Glomerular endothelial cell (primary cell): ENCODE measurements at places on chromosomes 4 and X. TPM values are rescaled to one million over a fixed set of nuclear protein-coding genes. Genes with fewer than 3 reads are reported as not detected.
A peak's percentile ranks its signal among the peaks of the same experiment; 100 is the strongest.

- DNase-seq = no peak
Measured at GRCh38 chr4:159698336-159698735, 595.5 kb downstream of the RAPGEF2 start.

DNA sequence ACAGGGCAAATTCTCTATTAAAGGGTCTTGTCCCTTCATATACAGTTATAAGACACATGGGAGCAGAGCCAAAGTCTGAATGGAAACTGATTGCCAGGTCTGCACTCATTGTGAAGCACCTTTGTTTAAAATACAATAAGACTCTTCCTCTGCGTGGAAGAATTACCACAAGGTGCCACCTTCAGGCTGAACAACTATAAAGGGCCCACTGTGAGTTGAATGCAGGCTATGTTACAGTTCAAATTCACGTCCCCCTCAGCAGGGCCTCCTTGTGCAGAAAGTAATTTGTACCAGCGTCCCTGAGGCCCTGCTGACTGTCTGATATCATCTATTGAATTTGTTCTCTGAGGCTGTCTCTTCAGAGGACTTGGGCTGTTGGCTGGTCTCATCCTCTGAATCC, 225.8 kb upstream of the TEX13C start:
- DNase-seq = no peak

The TCEANC gene
- total RNA-seq = 1.3 and 3.3 TPM in 2 replicates

The DCX gene
- total RNA-seq = not detected in 2 replicates

- DNase-seq = no peak
Measured at GRCh38 chr4:157115613-157116335, 39.8 kb downstream of the GLRB start.

GRCh38 chrX:147315483-147315882, 500.9 kb upstream of the CXorf51A start:
- DNase-seq = no peak

GRCh38 chr4:108473163-108473720, 147.1 kb upstream of the RPL34 start:
- DNase-seq = no peak

GRCh38 chrX:135114392-135114791, 5.9 kb downstream of the ETDB start:
- no peak for DNase-seq

DNA sequence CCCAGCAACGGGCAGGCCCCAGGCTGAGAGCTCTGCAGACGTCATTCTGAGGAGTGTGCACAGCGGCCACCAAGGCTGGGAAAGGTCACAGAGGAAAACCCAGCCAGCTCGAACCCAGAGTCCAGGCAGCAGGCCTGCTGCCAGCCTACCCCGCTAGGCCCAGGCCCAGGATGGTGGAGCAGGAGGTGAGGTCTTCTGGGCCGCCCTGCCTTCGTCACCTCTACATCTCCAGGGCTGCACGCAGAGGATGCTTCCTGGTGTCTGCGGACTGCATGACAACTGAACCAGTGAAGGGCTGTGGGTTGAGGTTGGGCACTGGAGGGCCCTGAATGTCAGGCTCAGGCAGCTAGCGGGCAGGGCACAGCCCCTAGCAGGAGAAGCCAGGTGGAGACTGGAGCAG, 5.8 kb upstream of the ADRA2C start:
- DNase-seq = no peak

The NPY5R gene
- not detected in 2 replicates for total RNA-seq

GRCh38 chr4:182519528-182519927, 276.3 kb downstream of the TENM3 start:
- DNase-seq = no peak

GRCh38 chr4:165493359-165493758, 114.6 kb downstream of the CPE start:
- DNase-seq = no peak

GRCh38 chr4:165209796-165210195, 2.4 kb downstream of the KLHL2 start:
- no peak for DNase-seq

DNA sequence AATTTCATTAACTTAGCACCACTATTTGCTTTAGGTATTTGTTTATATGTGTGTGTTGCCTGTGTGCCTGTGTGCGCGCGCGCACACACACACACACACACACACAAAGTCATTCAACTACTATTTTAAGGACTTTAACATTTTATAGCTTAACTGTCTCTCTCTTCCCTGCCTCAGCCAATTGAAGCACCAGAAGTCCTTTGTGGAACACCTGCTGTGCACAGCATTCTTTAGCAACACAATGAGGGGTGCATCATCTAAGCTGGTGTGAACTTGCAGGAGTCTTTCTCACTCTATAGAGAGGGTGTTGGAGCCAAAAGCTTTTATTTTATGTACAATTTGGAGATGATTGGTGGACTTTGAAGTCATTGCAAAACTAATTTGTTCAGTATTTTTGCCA, 31.3 kb downstream of the SLIT2 start:
- DNase-seq = no peak

- DNase-seq = no peak
Measured at GRCh38 chr4:151147000-151147399, 47.6 kb downstream of the RPS3A start.

DNA sequence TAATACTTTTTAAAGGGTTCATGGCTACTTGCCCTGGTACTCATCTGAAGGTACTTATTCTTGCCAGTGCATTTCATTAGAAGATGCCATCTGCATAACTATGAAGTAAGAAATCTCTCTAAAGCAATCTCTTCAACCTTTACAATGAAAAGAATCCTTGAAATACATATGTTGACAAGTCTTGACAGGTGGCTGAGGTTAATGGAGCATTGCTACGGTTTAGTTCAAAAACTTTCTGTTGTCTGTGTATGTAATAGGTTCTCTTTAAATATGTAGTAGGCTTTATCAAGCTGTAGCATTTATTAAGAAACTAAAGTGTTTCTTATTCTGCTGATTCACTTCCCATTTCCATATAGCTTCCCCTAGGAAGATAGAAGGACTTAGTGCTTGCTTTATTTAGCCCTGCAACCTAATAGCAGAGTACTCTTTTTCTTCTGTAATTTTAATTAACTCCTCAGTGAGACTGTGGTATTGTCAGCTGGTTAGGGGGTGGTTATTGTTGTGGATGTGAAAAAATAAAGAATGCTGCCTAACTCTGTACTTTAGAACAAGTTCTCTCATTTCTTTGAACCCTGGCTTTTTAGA, 39.3 kb downstream of the SLAIN2 start:
- DNase-seq = no peak

DNA sequence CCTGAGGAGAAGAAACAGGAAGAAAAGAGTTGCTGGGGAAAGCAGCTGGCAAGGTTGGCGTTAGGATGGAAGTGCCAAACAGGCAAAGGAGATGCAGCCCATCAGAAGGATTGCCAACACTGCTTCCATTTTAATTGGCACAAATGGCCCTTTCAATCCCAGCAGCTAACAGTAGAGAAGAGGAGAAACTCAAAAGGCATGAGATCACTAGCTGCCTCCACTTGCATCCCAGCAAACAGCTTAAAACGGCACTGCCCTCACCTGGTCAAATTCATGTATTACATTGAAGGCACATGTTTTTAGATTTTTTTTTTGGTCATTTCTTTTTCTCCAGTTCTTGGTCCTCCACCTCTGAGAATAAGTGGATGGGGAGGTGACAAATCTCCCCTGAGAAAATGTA, 14.9 kb upstream of the LOC101059915 start:
- DNase-seq = peak; percentile 54

- no peak for DNase-seq
Measured at GRCh38 chr4:162797108-162797507, 369.6 kb downstream of the NAF1 start.

DNA sequence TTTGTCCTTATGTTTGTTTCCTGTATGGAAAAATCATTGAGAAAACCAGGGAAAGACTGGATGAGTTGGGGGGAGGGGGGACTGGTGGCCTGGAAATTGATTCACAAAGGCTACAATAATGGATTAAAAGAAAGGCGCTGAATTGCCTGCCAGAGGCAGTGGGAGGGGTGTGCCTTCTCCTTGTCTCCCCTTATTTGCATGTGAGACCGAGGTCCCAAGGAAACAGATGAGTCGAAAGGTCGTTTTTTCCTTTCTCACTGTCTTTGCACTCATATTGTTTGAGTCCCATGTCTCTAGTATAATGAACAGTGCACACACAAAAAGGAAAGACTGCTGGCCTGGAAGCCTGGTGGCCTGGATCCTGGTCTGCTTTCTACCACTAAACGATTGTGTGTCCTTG, 86.6 kb upstream of the ZDHHC15 start:
- no peak for DNase-seq

DNA sequence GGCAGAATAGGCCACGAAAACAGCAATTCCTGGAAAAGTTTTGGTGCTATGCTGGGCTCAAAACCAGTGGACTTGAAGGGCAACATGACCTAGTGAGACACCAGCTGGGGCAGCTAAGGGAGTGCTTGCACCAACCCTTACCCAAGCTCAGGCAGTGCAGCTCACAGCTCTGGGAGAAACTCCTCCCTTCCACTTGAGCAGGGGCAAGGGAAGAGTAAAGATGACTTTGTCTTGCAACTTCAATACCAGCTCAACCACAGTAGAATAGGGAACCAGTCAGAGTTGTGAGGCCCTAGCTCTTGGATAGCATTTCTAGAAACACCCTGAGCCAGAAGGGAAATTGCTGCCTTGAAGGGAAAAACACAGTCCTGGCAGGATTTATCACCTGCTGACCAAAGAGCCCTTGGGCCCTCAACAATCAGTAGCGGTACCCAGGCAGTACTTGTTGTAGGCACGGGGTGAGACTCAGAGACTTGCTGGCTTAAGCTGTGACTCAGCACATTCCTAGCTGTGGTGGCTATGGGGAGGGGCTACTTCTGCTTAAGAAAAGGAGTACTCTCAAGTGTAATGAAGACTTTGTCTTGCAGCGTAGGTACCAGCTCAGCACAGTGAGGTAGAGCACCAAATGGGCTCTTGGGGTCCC, 19.7 kb upstream of the ABCG2 start:
- DNase-seq = no peak

DNA sequence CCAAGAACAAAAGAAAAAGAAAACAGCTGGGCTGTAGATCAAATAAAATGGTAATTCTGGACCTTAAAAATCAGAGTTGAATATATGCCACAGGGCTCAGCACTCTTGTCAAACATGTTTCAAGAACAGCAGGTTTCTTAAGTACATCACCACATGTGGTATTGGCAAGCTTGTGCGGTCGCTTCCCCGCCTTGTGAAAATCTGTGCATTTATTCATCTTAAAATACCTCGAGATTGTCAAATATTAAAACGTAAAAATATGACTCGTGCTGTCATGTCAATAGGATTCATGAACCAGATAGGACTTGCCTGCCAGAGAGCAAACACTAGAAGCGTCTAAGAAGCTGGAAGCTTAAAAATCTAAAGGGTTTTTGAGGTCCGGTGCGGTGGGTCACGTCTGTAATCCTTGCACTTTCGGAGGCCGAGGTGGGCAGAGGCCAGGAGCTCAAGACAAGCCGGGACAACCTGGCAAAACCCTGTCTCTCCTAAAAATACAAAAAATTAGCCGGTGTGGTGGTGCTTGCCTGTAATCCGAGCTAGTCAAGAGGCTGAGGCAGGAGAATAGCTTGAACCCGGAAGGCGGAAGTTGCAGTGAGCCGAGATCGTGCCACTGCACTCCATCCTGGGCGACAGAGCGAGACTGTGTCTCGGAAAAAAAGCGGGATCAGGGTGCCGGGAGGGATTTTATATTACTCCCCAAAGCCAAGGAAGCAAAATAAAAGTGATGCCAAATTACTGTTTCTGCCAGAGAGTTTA, 40.2 kb upstream of the TMEM154 start:
- DNase-seq = no peak

DNA sequence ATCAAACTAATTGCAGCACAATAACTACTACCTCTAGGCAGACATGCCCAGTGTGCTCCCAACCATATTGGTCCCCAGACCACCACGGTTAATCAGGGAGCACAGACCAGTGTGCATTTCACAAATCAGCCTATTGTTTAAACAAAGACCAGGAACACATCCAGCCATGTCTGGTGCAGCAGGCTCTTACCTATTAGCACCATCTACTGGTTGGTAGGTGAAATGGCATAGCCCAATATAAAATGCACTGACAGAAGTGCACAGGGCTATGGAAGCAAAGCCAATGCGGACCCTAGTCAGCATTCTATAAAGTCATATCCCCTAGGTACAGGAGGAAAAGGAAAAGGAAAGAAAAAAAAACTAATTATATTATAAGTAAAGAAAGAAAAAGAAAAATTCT, 15.5 kb upstream of the CYLC1 start:
- peak; percentile 3 for DNase-seq

DNA sequence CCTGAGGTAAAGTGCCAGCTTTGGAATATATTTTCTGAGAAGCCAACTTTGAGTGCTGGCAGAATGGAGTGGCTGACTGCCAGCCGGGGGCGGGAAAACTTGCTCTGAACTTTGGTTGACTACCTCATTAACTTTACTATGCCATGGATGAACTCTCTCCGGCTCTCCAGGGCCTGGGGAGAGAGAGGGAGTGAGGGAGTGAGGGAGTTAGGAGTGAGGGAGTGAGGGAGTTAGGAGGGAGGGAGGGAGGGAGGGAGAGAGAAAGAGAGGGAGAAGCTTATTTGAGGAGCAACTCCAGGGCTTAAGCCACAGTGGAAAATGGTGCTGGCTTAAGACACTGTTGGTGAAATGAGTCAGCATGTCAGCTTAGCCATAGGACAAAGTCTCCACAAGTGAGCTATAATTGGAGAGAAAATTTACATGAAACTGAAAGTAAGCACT, 280.9 kb upstream of the RPS6KA3 start:
- no peak for DNase-seq
